ENCODE measurements at places on chromosomes 12 and 14.

DNA sequence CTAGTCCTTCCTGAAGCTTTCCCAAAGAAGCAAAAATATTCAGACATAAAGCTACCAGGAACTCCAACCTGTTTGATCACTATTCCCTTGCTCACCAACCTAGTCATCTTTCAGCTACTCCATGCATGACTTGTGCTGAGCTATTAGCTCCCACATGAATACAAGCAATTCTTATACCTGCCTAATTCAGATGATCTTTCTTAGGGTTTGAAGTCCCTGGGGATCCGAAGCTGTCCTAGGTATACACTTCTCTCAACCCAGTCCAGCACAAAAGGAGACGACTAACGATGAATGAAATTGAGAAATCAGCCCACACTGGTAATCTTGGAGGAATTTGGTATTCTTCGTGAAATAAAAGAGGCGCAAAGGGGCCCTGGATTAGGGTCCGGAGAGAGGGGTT is 631 bp upstream of the PTGR2 start:
- no peak for DNase-seq

GRCh38 chr12:64189530-64189929 is 32.6 kb downstream of the KICS2 start:
- DNase-seq: no peak

- no peak for DNase-seq
These were observed 160.8 kb upstream of the FAR2 start for GRCh38 chr12:28988325-28988704.

DNA sequence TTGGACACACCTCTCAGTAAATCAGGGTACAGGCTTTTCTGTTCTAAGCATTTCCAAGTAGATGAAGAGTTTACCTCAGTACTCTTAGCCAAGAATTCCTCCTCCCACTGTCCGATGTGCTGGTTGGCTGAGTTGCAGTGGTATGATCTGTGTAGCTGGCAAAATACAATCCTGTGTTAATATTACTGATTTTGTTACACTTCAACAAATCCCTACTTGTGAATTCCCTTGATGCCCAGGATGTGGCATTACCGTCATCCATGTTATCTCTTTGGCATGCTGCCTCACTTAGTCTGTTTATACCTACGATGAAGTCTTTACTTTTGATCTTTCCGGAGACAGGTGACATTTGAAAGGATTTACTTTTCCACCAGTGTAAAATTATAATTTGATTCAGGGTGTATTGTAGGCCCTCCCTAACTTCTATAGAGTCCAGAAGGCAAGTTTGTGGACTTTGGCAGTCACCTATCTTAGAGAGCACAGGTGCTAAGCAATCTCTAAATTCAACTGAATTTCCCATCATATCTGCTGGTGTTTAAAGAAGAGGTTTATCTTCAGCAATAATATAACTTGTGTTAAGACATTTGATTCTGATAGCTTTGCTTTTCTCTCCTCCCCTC is 10.1 kb downstream of the CCDC196 start:
- DNase-seq: no peak

DNA sequence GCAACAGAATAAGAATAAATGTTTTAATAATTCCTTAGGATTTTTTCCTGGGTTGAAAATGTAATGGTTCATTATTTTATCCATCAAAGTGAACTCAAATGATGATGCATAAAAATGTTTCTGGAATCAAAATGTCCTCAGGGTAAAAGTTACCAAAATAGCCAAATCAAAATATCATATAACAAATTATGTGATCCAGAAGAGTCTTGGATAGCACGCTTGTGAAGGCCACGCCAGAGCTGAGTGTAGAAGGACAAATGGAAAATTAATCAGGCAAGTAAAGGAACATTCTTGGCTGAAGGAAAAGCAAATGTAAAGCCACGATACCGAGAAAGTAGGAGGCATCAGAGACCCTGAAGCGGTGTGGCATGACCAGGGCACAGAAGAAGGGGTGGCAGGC is 169.2 kb downstream of the CAPZA3 start:
- no peak for DNase-seq

DNA sequence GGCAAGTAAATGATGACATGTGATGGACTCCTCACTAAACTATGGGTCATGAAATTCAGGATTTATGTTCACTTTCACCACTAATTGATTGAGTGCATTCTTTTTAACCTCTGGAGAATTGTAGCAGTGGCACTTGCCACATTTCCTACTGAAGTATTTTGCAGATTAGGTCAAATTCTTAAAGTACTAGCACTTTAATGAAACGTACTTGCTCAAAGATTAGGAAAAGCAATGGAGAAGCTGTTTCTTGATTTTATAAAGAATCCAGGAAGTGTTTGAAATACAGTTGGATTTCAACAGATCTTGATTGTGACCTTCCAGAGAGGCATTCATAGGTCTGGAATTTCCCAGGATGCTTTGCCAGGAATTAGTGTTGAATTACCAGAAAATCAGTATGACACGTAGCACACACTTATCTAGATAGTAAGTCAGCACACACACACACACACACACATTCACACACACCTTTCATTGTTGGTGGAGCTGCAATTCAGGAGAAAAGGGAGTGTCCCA is 162.6 kb downstream of the MYRFL start:
- DNase-seq: no peak

DNA sequence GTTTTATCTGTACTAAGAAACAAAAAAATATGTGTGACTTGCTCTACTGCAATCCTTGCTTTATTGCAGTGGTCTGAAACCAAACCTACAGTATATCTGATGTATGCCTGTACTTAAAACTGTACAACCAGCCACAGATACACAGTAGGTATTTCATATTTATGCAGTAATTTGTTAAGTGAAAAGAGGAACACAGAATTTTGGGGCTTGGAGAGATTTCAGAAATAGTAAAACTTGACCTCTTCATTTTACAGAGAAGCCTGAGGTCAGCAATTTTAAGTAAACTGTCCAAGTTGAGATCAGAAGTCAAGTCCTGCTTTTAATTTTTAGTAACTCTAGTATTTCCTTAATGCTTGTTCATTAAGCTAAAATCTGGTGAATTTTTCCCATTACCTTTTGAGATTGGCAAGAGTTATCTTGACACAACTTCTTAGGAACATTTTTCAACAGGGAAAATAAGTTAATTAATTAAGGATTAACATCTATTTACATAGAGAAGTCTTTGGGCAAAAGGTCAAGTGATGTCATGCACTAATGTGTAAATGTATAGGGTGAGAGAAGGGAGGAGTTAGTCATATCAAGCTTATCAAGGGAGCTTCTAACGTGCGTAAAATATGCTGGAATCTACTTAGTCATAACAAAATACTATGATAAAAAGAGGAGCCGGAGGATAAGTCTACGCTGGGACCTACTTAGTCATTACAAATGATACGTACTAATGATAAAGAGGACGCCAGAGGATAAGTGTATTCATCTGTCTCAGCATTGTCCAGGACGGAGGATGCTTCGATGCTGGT is 66.0 kb upstream of the GTF2A1 start:
- DNase-seq: no peak

DNA sequence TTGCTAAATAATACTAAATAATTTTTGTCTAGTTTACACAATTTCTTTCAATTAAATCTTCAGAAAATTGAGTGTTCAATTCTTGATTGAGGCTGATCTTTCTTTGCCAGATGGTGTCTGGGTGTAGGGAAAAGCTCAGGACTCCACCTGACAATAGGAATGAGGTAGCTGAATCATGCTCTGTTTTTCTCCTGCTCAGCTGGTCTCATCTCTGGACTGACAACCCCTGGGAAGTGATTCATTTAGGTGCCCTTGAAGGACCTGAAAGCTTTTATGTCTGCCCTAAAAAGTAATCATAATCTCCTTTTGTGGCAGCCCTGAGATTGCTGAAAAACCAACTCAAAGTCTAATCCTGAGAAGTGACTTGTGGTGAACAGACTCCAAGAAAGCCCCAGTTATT is 255.4 kb downstream of the ETNK1 start:
- DNase-seq: no peak

- no peak for DNase-seq
These were observed 129.8 kb downstream of the SEC23A start for GRCh38 chr14:38973083-38973700.

DNA sequence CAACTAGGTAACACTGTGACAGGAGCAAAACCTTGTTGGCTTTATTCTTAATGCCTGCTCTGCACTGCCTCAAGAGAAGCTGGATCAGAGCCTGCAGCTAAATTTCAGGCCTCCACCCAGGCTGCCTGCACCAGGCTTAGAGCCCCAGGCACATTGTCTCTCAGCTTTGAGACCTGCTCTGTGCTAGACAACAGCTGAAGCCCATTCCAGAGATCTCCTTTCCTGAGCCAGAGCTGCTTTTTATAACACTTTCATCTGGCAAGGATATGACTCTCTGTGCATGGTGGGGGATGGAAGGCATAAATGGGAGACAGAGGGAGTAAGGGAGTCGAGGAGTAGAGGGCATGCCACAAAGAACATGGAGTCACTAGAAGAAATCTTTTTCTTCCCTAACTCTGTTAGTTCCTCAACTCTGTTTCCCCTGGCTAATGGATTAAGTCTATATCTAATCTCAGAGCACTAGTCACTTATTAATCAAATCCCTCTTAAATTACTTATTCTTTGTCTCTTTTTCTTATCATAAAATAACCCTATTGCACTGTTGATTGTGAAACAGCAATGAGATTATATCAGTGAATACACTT is 27.1 kb upstream of the LUM start:
- no peak for DNase-seq

DNA sequence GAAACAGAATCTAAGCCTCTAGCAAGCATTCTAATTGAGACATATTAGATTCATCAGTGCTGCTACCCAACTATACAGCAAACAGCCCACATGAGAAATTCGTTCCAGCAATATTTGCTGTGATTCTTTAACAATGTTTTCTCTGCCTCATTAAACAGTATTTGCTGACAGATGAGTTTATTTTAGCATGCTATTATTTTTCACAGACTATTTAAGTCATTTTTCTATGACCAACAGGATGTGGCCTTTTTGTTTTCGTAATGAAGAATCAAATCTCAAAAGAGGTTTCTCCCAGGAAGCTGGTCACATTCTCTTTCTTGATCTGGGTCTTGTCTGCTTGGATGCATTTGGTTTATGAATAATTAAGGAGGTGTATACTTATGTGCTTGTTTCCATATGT is 23.2 kb upstream of the SERPINA12 start:
- no peak for DNase-seq
